Kasumi-1 (cell line): ENCODE measurements at places on chromosomes 7 and 10.

- DNase-seq, result no peak
Measured at GRCh38 chr10:60967854-60968484, 24.0 kb upstream of the RHOBTB1 start.

DNA sequence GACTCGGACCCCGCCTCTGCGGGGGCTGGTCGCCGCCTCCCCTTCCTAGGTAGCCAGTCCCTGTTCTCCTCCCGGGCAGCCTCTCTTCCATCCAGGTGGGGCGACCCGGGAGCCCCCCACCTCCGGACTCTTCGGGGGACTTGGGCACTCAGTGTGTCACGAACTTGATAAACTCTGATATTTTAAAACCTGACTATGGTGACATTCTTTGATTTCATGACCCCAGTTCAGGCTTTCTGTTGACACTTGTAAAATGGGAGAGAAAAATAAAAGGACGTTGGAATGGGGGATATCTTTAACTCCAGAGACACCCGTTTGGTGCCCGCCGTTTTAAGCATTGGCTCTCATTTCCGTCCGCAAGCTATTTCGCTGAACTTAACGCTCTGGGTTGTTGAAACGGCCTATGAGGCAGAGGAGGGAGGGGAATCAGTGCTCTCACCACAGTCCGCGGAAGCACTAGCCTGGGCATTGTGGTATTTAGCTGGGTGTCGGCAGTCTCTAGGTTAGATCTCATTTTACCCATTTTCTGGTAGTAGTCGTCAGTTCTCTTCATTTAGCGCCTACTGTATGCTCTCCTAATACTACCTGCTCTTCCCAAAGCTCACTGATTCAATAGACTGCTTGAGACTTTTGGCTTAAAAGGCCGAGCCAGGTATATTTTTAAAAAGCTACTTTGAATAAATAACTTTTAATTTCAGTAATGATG, 738 bp downstream of the VPS26A start:
- DNase-seq, result peak; percentile 67

- DNase-seq, result no peak
Measured at GRCh38 chr7:49823566-49823965, 50.1 kb downstream of the VWC2 start.

GRCh38 chr10:91194497-91195179, 25.8 kb upstream of the PCGF5 start:
- peak; percentile 22 for DNase-seq

DNA sequence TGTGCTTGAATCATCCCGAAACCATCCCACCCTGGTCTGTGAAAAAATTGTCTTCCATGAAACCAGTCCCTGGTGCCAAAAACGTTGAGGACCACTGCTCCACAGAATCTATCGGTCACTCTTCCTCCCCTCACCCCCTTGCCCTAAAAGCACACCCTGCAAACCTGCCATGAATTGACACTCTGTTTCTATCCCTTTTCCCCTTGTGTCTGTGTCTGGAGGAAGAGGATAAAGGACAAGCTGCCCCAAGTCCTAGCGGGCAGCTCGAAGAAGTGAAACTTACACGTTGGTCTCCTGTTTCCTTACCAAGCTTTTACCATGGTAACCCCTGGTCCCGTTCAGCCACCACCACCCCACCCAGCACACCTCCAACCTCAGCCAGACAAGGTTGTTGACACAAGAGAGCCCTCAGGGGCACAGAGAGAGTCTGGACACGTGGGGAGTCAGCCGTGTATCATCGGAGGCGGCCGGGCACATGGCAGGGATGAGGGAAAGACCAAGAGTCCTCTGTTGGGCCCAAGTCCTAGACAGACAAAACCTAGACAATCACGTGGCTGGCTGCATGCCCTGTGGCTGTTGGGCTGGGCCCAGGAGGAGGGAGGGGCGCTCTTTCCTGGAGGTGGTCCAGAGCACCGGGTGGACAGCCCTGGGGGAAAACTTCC, 784 bp upstream of the SERPINE1 start:
- DNase-seq, result no peak

DNA sequence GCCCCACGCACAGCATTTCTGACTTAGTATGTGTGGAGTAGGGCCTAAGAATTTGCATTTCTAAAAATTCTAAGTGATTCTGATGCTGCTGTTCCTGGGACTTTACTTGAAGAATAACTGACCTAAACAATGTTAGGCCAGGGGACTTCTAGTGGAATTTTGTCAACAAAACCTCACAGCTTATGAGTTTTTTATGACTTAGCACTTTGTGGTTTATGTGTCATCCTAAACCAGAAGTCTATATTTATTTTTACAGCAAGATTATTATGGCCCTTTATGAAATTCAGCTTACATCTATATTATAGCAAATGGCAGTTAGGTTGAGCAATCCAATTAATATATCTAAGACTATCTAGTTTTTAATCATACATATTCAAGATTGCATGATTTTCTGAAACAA, 24.6 kb upstream of the BET1 start:
- no peak for DNase-seq

DNA sequence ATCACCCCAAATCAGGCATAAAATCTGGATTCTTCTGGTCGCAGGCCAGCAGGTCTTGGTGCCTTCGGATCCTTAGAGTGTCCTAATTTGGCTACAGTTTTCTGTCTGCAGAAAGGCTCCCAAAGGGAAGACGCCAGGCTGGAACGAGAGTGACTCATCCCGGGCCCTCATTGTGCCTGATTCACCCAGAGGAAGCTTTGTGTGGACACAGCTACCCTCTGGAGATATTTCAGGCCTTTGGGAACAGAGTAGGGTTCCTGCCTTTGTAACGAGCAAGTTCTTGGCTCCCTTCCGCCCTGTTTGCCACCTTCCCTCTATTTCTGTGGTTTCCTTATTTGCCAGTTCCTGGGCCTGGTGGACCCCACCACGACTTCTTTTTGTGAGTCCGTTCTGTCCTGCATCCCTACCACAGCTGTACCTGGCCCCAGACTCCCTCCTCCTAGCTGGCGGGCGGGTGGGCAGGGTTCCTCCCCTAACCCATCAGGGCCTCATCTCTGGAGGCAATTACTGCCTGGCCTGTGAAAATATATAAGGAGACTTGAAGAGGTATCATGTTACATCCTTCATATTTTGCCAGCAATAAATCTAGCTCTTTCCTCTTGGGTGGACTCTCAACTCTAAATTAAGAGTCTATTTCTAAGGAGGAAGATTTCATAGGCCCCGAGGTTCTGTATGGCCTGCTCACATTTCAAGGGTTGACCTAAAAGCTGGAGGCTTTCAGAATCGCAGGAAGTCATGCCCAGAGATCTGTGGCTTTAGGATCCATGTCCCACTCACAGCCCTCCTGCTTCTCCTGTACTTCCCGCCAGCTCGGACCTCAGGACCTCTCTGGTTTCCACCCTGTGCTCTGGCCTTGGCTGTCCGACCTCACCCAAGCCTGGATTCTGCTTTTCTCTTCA, 219.2 kb upstream of the ZNF32 start:
- DNase-seq, result no peak

- no peak for DNase-seq
Measured at GRCh38 chr7:16592395-16592794, 53.2 kb downstream of the ANKMY2 start.

- no peak for DNase-seq
Measured at GRCh38 chr10:72058989-72059842, 29.1 kb downstream of the SPOCK2 start.

DNA sequence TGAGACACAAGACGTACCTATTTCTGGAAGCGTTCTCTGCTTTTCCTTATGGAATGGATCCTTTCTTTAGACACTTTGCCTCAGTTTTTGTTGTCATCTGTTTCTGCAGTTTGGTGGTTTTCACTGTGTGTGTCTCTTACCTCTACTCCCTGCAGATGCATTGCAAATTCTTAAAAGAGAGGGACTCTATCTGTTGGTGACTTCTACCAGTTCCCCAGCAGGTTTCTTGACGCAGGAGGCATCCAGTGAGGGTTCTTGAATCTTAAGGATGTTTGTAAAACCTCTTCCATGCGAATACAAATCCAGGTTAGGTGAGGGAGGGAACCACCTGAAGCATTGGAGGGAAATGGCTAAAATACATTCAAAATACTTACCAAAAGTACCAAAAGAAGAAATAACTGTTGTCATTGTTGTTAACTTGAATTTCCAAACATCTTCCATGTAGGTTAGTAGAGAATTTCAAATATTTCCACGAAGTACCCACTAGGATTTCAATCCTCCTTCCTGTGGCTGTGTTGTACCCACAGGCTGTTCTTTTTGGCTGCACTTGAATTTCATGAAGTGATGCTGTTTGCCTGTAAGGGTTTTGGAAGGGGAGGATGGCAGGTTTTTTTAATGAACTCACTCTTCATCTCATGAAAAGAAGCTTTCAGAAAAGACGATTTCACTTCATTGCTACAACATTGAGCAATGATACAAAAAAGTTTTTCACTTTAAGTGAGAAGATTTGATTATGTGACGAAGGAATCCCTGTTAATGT, 32.2 kb downstream of the PLXDC2 start:
- no peak for DNase-seq

DNA sequence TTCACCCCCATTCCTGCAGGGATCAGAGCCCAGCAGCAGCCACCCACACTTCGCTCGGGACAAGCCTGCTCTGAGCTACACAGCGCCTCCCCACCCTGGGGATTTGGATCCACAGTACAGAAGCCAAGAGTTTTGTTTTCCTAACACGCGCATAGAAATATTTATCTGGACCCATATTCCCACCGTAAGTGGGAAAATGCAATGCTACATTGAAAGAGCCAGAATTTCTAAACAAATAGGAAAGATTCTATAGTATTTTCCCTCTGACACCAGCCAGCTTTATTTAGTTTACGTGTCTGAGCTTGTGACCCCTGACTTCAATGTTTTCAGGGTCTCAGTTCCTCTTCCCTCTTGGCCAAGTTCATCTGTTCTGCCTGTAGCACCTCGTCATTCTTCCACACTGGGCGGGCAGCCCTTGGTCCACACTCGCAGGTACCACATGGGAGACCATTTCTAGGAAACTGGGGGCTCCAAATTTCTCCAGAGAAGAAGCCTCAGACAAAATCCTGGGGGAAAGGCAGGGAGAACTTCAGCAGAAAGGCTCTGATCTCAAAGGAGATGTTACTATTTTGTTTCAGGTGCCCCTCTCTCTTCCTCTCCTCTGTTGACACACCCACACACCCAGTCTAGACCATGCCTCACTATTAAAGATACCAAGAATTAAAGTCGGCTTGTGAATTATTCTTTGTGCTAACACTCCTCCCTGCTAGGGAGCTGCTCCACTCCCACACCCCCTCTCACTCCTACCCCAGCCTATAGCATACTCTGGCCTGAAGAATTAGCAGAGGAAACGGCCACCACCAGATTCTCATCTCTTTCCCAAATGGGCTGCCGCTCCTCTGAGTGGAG, 116.0 kb upstream of the PCGF5 start:
- no peak for DNase-seq

GRCh38 chr7:93212881-93213280, 13.4 kb downstream of the HEPACAM2 start:
- no peak for DNase-seq

DNA sequence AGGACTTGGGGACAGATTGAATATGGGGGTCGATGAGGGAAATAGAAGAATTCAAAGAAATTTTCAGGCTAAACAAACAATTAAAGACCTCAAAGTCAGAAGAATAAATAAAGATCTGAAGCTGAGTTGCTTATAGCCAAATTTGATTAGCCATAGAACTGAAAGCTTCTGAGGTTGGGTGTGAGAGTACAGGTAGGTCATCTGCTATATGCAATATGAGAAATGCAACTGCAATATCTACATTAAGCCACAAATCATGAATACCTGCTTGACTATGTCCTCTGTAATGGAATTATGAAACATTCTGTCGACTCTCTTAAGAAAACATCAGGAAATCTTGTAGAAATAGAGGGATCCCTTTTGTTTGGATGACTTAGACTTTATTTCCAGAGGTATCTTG, 192.1 kb upstream of the PCDH15 start:
- DNase-seq, result no peak

GRCh38 chr7:40843338-40843985, 708.7 kb downstream of the SUGCT start:
- DNase-seq, result no peak

- no peak for DNase-seq
Measured at GRCh38 chr10:60346661-60347060, 43.0 kb downstream of the ANK3 start.

DNA sequence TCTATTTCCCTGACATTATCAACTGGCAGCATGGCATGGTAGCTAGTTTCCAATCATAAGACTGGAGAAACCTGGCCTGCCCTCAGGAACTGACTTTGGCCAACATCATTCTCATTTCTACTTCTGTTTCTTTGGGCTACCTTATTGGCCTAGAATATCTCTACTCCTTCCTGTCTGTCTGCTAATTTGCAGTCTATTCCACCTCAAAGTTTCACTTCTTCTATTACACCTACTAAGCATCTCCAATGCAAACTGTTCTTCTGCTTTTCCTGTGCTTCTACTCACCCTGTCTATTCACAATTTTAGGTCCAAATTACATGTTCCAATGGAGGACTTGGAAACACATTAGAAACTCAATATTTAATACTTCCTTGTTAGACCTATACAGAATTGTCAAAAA, 65.6 kb downstream of the ZNF503 start:
- DNase-seq, result no peak
